ENCODE measurements at places on chromosomes 1 and 21.
A peak's percentile ranks its signal among the peaks of the same experiment; 100 is the strongest.

DNA sequence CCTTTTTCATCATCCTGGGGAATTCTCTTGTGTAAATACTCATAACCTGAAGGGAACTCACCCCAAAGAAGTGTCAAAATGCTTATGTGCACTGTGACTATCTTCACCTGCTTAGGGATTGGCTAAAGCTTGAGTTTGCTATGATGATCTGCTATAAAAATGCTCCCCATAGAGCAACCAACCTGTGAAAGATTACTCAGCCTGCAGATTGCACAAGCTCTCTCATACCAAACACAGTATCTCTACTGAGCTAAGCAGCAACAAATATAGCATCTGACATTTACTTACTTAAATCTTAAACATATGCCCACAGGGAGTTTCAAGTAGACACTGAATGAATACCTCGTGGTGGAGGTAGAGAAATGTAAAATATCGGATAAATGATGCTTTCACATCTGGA, 725.8 kb downstream of the MRPL39 start:
- no peak for DNase-seq

DNA sequence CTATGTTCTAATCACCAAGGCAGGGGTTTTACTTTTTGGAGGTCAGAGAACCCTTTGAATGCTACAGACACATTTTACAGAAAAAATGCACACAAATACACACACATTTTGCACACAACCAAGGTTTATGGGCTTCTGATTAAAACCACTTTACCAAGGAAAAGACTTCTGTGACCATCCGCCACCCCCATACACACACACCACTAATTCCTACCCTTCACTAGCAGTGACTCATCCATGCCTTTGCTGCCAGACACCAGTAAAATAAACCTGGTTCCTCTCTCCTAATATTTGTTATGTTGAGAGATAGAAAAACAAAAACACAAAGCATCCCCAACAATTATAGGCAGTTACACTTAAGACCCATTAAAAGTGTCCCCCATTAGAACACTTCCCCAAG, 12.9 kb downstream of the PIGM start:
- DNase-seq = no peak

GRCh38 chr1:204128964-204129896, 22.6 kb downstream of the ETNK2 start:
- peak; percentile 38 for DNase-seq

GRCh38 chr21:27580276-27580675, 613.4 kb upstream of the ADAMTS5 start:
- no peak for DNase-seq

- no peak for DNase-seq
These were observed 53.0 kb upstream of the DUSP10 start for GRCh38 chr1:221794935-221795334.

DNA sequence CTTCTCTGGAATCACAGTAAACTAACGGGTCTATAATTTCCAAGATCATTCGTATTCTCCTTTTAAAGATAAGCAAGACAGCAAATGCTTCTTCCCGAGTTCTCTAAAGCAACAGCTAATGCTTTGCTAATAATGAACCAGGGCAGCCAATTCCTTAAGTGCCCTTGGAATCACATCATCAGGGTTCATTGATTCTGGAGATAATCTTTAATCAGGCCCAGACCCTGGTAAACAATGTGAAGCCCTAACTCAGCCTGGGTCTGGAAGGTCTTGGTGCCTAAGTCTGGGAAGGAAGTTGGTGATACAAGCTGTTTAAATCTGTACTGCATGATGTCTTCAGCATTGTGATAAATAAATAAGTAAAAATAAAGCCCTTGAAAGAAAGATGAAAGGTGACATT, 18.4 kb downstream of the ERI3 start:
- no peak for DNase-seq
